ENCODE measurements at places on chromosomes 7 and 10.

DNA sequence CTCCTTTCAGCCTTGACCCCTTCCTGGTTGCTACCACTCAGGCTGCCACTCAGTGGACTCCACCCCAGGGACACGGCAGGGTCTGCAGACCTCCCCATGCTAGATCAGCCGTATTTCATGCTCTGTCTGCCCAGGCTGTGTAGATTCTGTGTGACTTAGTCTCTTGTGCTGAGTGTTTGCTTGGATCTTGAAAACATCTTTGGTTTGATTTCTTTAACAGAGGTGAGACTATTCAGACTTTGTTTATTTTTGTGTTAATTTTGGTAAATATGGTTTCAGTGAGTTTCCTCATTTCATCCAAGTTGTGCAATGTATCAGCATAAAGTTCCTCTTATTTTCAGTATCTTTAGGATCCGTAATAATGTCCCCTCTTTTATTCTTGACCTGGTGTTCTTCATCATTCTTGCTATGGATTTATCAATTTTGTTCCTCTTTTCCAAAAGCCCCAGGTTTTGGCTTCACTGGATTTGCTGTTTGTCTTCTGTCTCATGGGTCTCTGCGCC lies 21.2 kb upstream of the PWWP2B start:
- DNase-seq: no peak

DNA sequence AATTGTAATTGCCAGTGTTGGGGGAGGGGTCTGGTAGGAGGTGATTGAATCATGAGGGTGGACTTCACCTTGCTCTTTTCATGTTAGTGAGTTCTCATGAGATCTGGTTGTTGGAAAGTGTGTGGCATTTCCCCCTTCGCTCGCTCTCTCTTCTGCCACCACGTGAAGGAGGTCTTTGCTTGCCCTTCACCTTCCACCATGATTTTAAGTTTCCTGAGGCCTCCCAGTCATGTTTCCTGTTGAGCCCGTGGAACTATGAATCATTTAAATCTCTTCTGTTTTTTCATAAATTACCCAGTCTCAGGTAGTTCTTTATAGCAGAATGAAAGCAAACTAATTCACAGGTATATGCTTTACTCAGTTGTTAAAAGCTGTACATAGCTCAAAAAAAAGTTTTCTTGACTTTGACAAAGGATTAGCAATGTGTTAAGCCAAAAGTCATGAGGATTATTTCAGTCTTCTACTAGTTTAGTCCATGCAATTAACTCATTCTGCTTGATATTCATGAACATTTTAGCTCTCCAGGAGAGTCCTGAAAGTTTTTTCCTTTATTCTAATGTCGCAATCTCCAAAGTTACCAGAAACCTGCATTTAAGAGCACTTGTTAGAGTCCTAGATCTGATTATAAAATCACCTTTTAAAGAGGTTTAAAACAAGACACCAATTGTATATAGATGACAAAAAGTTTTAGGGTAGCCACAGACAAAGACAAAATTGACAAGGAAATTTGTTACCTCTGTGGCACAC lies 27.7 kb upstream of the ARHGAP12 start:
- no peak for DNase-seq

GRCh38 chr7:156949541-156950380 lies at the start of gene NOM1:
TSS of gene NOM1 (plus strand) at chr7:156949712. CDS start at chr7:156949738, 26 bp downstream.
- DNase-seq: peak; percentile 84

GRCh38 chr10:33087922-33088321 lies 129.9 kb upstream of the ITGB1 start:
- no peak for DNase-seq

- no peak for DNase-seq
Observed at GRCh38 chr7:88363249-88363648, 56.6 kb upstream of the STEAP4 start.

GRCh38 chr10:62853710-62854109 lies 37.5 kb upstream of the EGR2 start:
- DNase-seq: no peak

Measured in fibroblast of skin of abdomen (primary cell).